Upper lobe of right lung (tissue), 1 donor: ENCODE measurements at places on chromosomes 11 and 22. TPM values are rescaled to one million over a fixed set of nuclear protein-coding genes. Genes with fewer than 3 reads are reported as not detected.

VSIG10L2 gene
- not detected for total RNA-seq

UBQLN3 gene
- total RNA-seq: 0.14 TPM

EXPH5 gene
- total RNA-seq: 30.8 TPM

DNA sequence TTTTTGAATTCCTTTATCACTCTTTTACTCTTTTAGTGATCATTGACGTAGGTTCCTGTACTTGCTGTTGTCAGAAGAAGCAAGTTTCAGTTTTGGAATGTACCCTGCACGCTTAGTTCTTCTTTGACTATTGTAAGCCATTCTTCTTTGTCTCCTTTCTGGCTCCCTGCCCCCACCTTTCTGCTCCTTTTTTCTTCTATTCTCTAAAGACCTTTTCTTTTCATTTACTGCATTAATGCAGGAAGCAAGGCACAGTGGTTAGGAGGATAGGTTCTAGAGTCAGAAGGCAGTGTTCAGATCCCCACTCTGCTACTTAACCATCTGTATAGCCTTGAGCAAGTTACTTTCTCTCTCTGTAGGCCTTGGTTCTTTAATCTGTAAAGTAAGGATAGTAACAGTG, 33.7 kb upstream of the RAG2 start:
- no peak overlapping the region for H3K4me3 ChIP-seq
- H3K27me3 ChIP-seq: no peaks in the 10 kb centered on the region
- DNase-seq: no peak

DNA sequence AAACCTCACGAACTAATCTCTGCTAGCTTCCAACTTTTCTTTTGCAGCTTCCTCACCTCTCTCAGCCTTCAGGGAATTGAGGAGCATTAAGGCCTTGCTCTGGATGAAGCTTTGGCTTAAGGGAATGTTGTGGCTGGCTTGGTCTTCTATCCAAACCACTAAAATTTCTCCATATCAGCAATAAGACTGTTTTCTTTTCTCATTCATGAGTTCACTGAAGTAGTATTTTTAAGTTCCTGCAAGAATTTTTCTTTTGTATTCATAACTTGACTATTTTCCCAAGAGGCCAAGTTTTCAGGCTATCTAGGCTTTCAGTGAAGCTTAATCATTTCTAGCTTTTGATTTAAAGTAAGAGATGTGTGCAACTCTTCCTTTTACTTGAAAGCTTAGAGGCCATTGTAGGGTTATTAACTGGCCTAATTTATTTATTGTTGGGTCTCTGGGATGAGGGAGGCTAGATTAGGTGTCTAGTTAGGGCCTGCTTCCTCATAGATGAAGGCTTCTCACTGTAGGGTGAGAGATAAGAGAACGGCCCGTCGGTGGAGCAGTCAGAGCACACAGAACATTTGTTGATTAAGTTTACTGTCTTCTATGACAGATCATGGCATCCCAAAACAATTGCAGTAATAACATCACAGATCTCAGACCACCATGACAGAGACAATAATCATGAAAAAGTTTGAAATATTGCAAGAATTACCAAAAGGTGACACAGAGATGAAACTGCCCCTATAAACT, 33.2 kb downstream of the CSF2RB start:
- no peaks in the 10 kb centered on the region for H3K4me1 ChIP-seq
- no peak overlapping the region for H3K4me3 ChIP-seq
- no peaks in the 10 kb centered on the region for H3K36me3 ChIP-seq
- DNase-seq: no peak
- no peak overlapping the region for H3K27ac ChIP-seq

DNA sequence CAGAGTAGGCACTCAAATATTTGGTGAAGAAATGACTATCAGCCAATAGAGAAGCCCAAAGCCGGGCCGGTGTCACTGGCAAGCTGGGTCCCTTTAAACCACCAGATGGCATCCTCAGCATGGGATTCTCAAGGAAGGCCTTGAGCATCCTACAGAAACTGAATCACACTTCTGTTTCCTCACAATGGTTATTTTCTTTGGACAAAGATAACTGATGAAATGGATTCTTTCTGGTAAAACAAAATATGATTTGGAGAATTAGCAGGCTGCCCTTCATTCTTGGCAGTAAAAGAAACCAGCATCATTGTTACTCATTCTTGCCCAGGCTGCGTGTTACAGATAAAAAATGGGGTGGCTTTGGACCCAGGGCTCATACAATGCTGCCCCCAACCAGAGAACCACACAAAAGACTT, 30.3 kb upstream of the ASPHD2 start:
- H3K4me1 ChIP-seq: no peaks in the 10 kb centered on the region
- no peaks in the 10 kb centered on the region for H3K36me3 ChIP-seq
- peaks cover 9% of the 10 kb centered on the region for H3K27me3 ChIP-seq

DNA sequence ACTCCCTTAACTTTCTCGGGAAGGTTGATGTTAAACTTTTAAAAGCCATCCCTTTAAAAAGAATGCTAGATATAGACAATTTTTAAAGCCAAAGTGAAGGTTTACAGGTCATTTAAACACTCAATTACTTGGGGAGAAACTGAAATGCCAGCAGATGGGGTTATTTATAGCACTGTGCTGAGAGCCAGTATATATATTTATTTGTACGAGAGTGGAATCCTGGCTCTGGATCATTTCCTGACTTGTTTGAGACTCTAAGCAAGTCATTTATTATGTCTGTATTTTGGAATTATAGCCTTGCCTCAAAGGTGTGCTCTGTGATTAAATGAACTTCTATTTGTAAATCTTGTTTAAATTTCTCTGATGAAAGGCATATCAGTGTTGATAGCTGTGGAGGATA, 6.8 kb upstream of the ZBED5 start:
- no peak for DNase-seq
- no peaks in the 10 kb centered on the region for H3K36me3 ChIP-seq
- H3K4me1 ChIP-seq: peaks cover 11% of the 10 kb centered on the region
- no peak overlapping the region for H3K27ac ChIP-seq

DNA sequence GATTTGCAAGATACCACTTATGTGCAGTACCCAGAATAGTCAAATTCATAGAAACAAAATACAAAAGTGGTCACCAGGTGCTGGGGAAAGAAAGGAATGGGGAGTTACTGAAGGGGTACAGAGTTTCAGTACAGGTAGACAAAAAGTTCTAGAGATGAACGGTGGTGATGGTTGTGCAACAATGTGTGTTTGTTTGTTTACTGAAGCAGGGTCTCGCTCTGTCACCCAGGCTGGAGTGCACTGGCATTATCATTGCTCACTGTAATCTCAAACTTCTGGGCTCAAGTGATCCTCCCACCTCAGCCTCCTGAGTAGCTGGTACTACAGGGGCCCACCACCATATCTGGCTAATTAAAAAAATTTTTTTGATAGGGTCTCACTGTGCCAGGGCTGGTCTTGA, 12.1 kb downstream of the UBE2L6 start:
- DNase-seq: no peak
- peaks cover 100% of the 10 kb centered on the region for H3K36me3 ChIP-seq
- no peaks in the 10 kb centered on the region for H3K27me3 ChIP-seq
- no peak overlapping the region for H3K27ac ChIP-seq
- H3K4me1 ChIP-seq: no peaks in the 10 kb centered on the region
